ENCODE measurements at places on chromosomes 11 and 22. TPM values are rescaled to one million over a fixed set of nuclear protein-coding genes. Genes with fewer than 3 reads are reported as not detected.

MMP7 gene
- 23.2 TPM for total RNA-seq

HMOX1 gene
- total RNA-seq: 356 TPM

P2RY2 gene
- total RNA-seq: 11.8 TPM

STARD10 gene
- total RNA-seq: 20.8 TPM

MUC2 gene
- 0.16 TPM for total RNA-seq

DDI1 gene
- not detected for total RNA-seq

C22orf31 gene
- not detected for total RNA-seq

OR51I1 gene
- not detected for total RNA-seq

C11orf87 gene
- total RNA-seq: 0.05 TPM

DEFB131B gene
- not detected for total RNA-seq

IGSF22 gene
- not detected for total RNA-seq

Data from A549 treated with Hydrocortisone at 1 μM for 4 hours (cell line).